ENCODE measurements at places on chromosomes 6 and 20.

- peak; percentile 69 for DNase-seq
Observed at GRCh38 chr6:159038914-159039884, 5.6 kb downstream of the TAGAP start.

DNA sequence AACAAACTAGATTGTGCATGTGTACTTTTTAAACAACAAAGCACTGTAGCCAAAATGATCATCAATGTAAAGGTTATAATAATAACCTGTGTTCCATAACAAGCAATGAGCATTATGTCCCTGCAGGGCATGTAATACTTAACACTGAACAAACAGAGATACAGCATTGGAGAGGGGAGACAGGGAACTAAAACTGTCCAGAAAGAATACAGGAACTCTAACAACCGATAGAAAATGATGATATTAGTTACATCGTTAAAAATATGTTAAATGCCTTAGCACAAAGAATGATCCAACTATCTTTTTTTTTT, 80.5 kb downstream of the COL9A1 start:
- DNase-seq: no peak

GRCh38 chr20:25017257-25017803, 24.8 kb upstream of the APMAP start:
- no peak for DNase-seq

DNA sequence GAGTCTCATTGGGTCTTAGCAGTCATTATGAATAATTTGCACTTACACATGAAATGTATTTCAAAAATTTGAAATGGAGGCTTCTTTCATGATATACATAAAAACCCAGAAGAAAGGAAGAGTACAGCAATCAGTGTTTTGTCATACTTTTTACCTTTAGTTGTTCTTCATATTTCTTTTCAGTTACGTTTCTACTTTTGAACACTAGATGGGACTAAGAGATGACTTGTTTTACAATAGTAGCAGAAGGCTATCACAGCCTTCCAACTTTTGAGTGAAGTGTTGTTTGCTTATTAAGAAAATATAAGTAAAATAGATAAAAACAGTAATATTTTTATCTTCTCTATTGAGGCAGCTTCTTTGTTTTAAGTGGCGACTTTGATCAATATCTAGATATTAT, 58.1 kb downstream of the L3MBTL3 start:
- DNase-seq: peak; percentile 23

GRCh38 chr6:7624796-7625710, 35.1 kb downstream of the SNRNP48 start:
- DNase-seq: no peak

DNA sequence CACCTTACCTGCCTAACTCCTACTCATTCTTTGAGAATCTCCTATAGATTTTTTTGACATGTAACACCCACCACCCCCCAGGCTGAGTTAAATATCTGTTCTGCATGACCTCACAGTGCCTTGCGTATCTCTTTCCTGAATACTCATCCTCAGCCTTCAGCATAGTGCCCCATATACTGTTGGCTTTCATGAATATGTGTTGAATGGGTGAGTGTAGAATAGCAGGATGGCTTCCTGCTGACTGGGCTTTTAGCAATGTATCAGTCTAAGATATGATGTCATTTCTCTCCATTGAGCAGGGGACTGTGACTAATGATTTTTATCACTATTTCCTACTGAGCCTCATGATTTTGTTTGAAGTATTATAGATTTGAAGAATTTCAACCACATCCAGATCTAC, 361.6 kb upstream of the MARCKS start:
- DNase-seq: no peak

GRCh38 chr20:2707353-2708072, 14.9 kb downstream of the EBF4 start:
- no peak for DNase-seq

DNA sequence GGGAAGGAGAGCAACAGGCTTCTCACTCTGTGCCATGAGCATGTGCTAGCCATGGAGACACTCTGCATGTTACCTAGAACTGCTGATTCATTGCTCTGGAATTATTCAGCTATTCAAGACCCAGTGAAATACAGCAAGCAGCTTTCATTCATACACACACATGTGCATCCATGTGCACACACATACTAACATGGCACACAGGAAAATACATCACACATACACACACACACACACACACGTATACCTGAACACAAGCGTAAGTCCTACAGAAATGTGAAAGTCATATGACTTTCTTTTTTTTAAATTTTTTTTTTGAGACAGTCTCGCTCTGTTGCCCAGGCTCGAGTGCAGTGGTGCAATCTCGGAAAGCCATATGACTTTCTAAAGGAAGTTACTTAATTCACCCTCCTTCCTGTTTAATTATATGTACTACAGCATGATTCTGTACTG, 108.2 kb upstream of the NFATC2 start:
- DNase-seq: no peak

GRCh38 chr6:108359901-108360882, 65.3 kb downstream of the AFG1L start:
- DNase-seq: no peak

DNA sequence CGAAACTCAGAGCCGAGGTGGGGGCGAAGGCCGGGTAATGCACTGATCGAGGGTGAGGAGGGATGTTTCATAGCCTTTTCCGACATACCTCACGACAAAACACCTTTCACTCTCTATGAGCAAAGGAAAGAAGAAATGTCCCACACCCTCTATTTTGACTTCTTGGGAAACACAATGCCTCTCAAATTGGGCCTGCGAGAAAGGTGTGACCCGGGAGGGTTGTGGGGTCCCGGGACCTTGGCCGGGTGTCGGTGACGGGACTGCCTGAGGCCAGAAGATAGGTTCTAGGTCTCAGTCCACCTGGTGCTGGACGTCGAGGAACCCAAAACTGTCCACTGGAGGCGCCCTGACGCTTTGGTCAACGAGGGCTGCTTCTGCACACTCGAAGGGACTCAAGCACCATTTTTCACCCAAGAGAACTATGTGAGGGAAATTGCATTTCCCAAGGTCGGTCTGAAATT, 41.1 kb upstream of the OSTM1 start:
- DNase-seq: no peak

DNA sequence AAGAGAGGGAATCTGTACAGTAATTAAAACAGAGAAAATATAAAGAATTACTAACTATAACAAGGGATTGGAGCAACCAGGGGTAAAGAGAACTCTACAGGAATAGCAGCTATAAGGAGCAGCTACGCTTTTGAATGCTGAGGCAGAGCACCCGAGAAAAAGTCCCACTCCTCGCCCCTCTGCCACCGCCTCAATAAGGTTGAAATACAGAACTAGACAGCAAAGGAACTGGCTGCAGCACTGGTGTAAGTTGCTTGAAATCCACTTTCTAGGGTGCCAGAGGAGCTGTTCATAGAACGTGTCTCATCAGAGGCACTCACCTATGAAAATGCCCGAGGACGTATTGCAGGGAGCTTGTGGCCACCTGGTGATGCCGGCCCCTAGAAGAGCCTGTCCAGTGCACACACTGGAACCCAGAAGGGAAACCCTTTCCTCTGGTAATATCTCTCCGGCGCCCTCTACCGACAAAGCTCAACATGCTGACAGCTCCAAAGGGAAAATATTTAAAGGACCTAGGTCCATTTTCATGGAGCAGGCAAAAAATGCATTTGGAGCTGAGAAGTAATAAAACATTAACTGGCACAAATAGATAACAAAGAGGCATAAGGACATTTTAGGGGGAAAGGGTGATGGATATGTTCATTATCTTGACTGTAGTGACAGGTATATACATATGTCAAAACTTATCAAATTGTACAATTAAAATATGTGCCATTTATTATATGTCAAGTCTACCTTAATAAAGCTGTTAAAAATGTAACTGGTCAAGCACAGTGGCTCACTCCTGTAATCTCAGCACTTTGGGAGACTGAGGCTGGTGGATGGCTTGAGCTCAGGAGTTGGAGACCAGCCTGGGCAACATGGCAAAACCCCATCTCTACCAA, 137.4 kb upstream of the HDAC2 start:
- DNase-seq: peak; percentile 4

DNA sequence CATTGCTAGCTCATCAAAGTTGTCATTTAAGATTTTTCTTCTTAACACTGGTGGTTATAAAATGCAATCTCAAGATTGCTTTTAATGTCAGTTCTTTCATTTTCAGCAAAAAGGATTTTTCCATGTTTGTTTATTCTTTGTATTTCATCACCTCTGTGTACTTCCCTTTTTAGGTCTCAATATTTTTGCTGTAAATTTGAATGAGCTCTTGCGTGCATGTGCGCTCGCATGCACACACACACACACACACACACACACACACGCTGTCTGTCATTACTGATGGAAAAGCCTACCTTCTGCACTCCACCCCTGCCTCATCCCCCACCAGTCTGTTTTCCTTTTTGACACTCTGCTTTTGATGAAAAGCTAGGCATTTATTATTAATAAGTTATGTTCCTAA, 85.3 kb upstream of the FYN start:
- no peak for DNase-seq

DNA sequence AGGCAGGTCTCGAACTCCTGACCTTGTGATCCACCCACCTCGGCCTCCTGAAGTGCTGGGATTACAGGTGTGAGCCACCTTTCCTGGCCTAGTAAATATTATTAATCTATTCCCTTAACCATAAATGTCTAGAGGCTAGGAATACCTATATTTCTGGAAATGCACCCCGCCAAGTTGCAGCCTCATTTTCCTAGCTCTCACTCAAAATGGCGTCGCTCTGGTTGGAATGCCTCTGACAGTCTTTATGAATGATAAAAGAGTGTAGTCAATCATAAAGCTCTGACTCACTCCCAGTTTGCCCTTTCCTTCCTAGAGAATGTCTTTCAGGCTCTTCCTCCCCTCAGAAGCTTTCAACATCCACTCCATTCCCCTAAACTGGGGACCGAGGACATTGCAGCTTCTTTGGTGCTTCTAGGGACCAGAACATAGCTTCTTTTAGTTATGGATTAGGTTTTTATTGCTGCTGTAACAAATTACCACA, 14.1 kb upstream of the TRIM26 start:
- no peak for DNase-seq

Data from CD4-positive, alpha-beta T cell treated with Interleukin-21 for 1 hour (primary cell).